ENCODE measurements at places on chromosomes 3 and 15.
A peak's percentile ranks its signal among the peaks of the same experiment; 100 is the strongest.

- DNase-seq = no peak
- H3K4me1 ChIP-seq = no peaks in the 10 kb centered on the region
- H3K36me3 ChIP-seq = no peaks in the 10 kb centered on the region
- no peak overlapping the region for H3K4me3 ChIP-seq
- H3K27me3 ChIP-seq = no peaks in the 10 kb centered on the region
- H3K27ac ChIP-seq = no peak overlapping the region
Measured at GRCh38 chr15:27670486-27671209, 428.5 kb downstream of the OCA2 start.

- DNase-seq = no peak
- no peaks in the 10 kb centered on the region for H3K4me1 ChIP-seq
- no peak overlapping the region for H3K27ac ChIP-seq
- H3K36me3 ChIP-seq = no peaks in the 10 kb centered on the region
- H3K4me3 ChIP-seq = no peak overlapping the region
Measured at GRCh38 chr3:44066806-44067205, 174.9 kb upstream of the TOPAZ1 start.

- H3K27me3 ChIP-seq = peaks cover 3% of the 10 kb centered on the region
- H3K36me3 ChIP-seq = no peaks in the 10 kb centered on the region
- no peak overlapping the region for H3K27ac ChIP-seq
- peaks cover 35% of the 10 kb centered on the region for H3K4me1 ChIP-seq
- H3K4me3 ChIP-seq = peak overlapping the region; percentile 46
Measured at GRCh38 chr3:112671930-112672715, 31.2 kb upstream of the CCDC80 start.

- H3K4me3 ChIP-seq = no peak overlapping the region
- H3K27me3 ChIP-seq = no peaks in the 10 kb centered on the region
- no peak overlapping the region for H3K27ac ChIP-seq
- no peak for DNase-seq
- H3K36me3 ChIP-seq = no peaks in the 10 kb centered on the region
- no peaks in the 10 kb centered on the region for H3K4me1 ChIP-seq
Measured at GRCh38 chr3:147930232-147930807, 521.2 kb downstream of the ZIC1 start.

- peaks cover 8% of the 10 kb centered on the region for H3K27me3 ChIP-seq
- no peaks in the 10 kb centered on the region for H3K36me3 ChIP-seq
- no peaks in the 10 kb centered on the region for H3K4me1 ChIP-seq
- DNase-seq = no peak
Measured at GRCh38 chr15:60152386-60152785, 148.3 kb downstream of the FOXB1 start.

GRCh38 chr15:75181780-75182179 is 19.9 kb upstream of the C15orf39 start:
- H3K36me3 ChIP-seq = no peaks in the 10 kb centered on the region
- H3K27ac ChIP-seq = no peak overlapping the region
- peaks cover 18% of the 10 kb centered on the region for H3K27me3 ChIP-seq
- no peak for DNase-seq

GRCh38 chr15:53549697-53550305 is 209.7 kb downstream of the WDR72 start:
- H3K36me3 ChIP-seq = no peaks in the 10 kb centered on the region
- H3K4me1 ChIP-seq = no peaks in the 10 kb centered on the region
- peaks cover 5% of the 10 kb centered on the region for H3K27me3 ChIP-seq
- no peak overlapping the region for H3K4me3 ChIP-seq
- DNase-seq = no peak

GRCh38 chr15:42065468-42065867 is 28.9 kb downstream of the PLA2G4D start:
- no peak overlapping the region for H3K4me3 ChIP-seq
- H3K4me1 ChIP-seq = no peaks in the 10 kb centered on the region
- peaks cover 5% of the 10 kb centered on the region for H3K36me3 ChIP-seq
- peaks cover 28% of the 10 kb centered on the region for H3K27me3 ChIP-seq
- H3K27ac ChIP-seq = no peak overlapping the region

DNA sequence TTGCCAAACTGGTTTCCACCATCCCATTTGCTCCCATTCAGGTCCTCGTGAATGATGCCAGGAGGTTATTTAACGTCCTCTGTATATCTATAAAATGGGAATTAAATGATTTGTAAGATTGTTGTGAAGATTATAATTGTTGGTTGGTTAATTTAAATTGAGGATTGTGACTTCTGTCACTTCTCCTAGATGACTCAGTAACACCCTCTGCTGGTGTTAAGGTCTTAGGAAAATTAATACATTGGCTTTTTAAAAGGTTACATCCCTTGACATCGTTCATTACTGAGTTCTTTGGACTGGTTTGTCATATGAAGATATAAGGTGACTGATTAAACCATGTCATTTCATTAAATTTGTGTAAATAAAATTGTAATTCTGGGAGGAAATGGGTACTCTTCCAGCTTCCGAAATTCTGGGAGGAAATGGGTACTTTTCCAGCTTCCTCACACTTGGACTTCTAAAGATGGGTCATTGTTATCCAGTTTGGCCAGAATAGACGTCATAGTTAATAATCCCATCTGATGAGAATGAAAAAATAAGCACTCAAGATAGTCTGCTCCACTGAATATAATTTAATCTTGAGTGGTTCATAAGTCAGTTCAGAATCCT is 33.3 kb upstream of the PAQR5 start:
- H3K4me1 ChIP-seq = no peaks in the 10 kb centered on the region
- H3K36me3 ChIP-seq = peaks cover 5% of the 10 kb centered on the region
- H3K27ac ChIP-seq = no peak overlapping the region
- H3K4me3 ChIP-seq = no peak overlapping the region
- no peak for DNase-seq
- no peaks in the 10 kb centered on the region for H3K27me3 ChIP-seq

All from naive thymus-derived CD8-positive, alpha-beta T cell (primary cell).